ENCODE measurements at places on chromosomes 1 and 21. TPM values are rescaled to one million over a fixed set of nuclear protein-coding genes. Genes with fewer than 3 reads are reported as not detected.

Gene FAM167B
- total RNA-seq = not detected

Gene MRPL55
- total RNA-seq = 138 TPM

Gene CD244
- not detected for total RNA-seq

Gene POU3F1
- not detected for total RNA-seq

Gene COL8A2
- not detected for total RNA-seq

Gene CRABP2
- not detected for total RNA-seq

Measured in Caki2 (cell line).